ENCODE measurements at places on chromosomes 1 and 21. TPM values are rescaled to one million over a fixed set of nuclear protein-coding genes. Genes with fewer than 3 reads are reported as not detected.

GRCh38 chr1:32919811-32920733, 18.9 kb upstream of the TMEM54 start:
- H3K4me1 ChIP-seq = peaks cover 8% of the 10 kb centered on the region
- no peak for DNase-seq
- H3K27me3 ChIP-seq = peaks cover 41% of the 10 kb centered on the region
- no peak overlapping the region for H3K27ac ChIP-seq
- no peak overlapping the region for H3K4me3 ChIP-seq

CFAP298 gene
- total RNA-seq = 80.3 TPM

DNA sequence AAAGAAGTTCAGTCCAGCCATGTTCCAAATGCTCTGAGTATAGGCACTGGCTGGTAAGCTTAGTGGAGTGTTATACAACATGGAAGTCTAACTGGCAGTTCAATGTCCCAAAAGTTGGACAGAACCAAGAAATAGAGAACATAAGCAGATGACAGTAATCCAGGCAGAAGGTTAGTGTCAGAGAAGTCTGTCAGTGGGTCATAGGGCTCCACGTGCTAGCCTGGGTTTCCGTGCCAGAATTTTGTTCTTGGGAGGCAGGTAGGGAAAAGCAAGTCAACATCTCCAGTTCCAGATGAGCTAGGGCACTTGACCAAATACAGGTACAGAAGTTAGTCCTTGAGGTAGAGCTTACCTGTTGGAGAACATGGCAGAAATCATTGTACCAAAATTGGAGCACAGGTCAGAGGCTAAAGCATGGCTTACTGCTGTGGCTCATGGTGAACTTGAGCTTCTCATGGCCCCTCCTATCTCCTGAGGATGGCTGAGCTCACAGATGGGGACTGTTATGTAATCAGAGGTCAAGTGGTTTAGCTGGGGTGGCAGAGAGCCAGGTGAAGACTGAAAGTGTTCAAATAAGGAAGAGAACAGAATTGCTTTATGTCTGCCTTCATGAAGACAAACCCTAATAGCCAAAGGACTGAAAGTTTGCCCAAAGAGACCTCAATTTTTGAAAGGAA, 170.8 kb downstream of the NFIA start:
- 0 out of 2 replicates have a peak, but pooled peaks cover 2% of the 10 kb centered on the region for H3K36me3 ChIP-seq
- peaks cover 54% of the 10 kb centered on the region for H3K4me1 ChIP-seq
- H3K4me3 ChIP-seq = no peak overlapping the region
- H3K27me3 ChIP-seq = no peaks in the 10 kb centered on the region
- H3K27ac ChIP-seq = no peak overlapping the region

OLIG2 gene
- 0.60 TPM for total RNA-seq

DNA sequence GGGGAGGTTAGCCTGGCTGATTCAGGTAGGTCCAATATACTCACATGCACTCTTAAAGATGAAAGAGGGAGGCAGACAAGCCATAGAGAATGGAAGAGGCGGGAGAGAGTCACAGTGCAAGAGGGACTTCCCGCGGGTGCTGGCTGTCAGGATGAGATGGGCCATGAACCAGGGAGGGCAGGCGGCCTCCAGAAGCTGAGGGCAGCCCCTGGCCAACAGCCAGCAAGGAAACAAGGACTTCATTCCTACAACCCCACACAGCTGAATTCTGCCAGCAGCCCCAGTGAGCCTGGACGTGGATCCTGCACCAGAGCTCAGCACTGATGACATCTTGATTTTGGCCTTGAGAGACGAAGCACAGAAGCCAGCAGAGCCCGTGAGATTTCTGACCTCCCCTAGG, 15.1 kb upstream of the B3GALT5 start:
- H3K27me3 ChIP-seq = no peaks in the 10 kb centered on the region
- H3K4me3 ChIP-seq = no peak overlapping the region
- H3K27ac ChIP-seq = no peak overlapping the region
- H3K36me3 ChIP-seq = peaks cover 34% of the 10 kb centered on the region
- no peak for DNase-seq

DNA sequence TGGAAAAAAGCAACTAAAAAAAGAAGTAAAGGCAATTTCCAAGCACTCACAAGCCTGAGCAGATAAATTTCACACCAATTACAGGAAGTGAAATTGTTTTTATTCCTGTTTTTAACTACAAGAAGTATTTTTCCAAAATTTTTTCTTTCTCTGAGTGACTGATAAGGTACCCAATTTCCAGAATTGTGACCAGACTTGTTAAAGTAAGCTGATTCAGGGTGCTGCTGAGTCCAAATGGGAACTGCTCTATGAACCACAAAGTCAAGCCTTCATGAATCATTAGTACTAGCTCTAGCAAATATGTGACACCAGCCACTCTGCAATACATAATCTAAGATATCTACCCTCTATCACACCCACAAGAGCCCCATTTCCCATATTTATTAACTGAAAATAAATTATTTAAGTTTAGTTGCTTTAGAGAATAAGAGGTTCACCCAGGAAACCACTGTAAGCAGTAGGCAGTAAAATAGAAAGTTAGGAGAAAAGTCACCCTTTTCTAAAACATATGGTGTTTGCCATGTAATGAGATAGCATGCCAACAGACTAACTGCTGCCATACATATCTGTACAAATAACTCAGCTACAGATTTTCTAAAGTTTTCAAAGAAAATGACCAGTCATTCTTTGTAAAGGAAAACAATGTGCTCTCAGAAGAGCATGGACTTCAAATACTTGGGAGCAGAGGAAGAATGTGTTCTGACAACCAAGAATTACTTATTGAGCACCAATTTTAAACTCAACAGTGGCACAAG, 43.1 kb upstream of the TNFSF18 start:
- no peak overlapping the region for H3K27ac ChIP-seq
- no peaks in the 10 kb centered on the region for H3K27me3 ChIP-seq
- H3K4me3 ChIP-seq = no peak overlapping the region
- DNase-seq = no peak
- no peaks in the 10 kb centered on the region for H3K36me3 ChIP-seq
- H3K4me1 ChIP-seq = no peaks in the 10 kb centered on the region

PRAMEF27 gene
- total RNA-seq = not detected

DNA sequence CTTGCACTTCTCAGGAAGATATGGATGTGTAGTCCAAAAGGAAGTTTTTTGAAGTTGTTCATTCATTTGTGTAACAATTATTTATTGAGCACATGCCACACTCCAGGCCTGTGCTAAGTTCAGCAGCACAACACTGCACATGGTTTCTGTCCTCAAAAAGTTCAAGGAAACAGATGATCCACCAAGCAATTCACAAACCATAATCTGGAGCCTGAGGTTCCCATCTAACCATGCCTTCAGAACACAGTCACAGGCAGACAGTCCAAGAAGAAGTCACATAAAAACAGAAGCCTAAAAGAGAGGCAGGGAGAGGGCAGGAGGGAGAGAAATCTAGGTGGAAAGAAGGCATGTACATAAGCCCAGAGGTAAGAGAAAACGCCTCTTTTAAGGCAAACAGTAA, 1.9 kb downstream of the CD48 start:
- no peaks in the 10 kb centered on the region for H3K4me1 ChIP-seq
- no peak overlapping the region for H3K4me3 ChIP-seq
- no peaks in the 10 kb centered on the region for H3K27me3 ChIP-seq
- H3K27ac ChIP-seq = no peak overlapping the region
- DNase-seq = no peak
- H3K36me3 ChIP-seq = no peaks in the 10 kb centered on the region

DNA sequence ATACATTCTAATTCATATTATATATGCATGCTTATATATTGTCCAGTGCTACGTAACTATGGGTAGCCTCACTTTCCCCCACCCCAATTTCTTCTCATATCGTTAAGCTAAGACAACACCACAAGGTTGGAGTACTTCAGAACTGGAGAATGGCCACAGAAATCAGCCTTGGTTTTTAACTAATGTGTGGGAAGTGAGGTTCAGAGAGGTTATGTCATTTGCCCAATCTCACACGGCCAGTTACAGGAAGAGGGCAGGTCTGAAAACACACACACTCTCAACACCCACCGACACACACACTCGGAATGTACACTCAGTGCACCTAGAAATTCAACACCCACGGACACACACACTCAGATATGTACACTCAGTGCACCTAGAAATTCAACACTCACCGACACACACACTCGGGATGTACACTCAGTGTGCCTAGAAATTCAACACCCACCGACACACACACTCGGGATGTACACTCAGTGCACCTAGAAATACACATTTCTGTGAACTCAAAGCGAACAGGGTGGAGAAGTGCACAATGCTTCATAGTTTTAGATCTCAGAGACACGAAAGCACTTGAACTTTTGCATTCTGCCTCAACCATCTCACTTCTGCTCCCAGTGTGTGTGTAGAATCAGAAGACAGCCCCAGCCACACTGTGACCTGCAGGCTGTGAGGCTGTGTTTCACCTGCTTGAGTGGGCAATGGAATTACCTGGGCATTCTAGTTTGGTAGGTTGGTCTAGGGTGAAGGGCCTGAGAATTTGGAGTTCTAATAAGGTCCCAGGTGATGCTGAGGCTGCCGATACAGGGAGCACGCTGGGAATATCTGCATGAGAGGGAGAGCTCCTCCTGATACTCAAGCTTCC, 170.4 kb downstream of the CLIC6 start:
- no peak overlapping the region for H3K4me3 ChIP-seq
- DNase-seq = no peak
- peaks cover 44% of the 10 kb centered on the region for H3K4me1 ChIP-seq
- no peak overlapping the region for H3K27ac ChIP-seq
- H3K27me3 ChIP-seq = no peaks in the 10 kb centered on the region

- H3K27me3 ChIP-seq = no peaks in the 10 kb centered on the region
- H3K4me1 ChIP-seq = peaks cover 5% of the 10 kb centered on the region
- H3K36me3 ChIP-seq = no peaks in the 10 kb centered on the region
- no peak for DNase-seq
- no peak overlapping the region for H3K4me3 ChIP-seq
These were observed 19.3 kb downstream of the TTC39A start for GRCh38 chr1:51310871-51311613.

DNA sequence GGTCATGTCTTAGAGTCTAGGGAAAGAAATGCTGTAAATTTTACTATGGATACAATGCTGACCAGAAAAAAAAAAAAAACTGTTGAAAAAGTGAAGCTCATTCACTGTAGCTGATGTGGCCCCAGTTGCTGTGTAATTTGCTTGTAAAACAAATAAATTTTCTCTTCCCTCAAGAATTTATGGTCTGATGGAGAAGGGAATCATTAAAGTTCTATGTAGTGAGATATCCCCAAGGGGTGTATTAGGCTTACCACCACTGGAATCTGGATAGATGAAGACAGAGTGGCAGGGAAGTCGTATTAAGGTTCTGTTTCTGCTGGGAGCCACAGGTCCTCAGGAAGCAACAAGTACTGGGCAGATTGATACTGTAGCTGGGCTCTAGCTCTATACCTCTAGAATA, 860.0 kb downstream of the LTN1 start:
- no peak overlapping the region for H3K27ac ChIP-seq
- H3K4me3 ChIP-seq = no peak overlapping the region
- peaks cover 28% of the 10 kb centered on the region for H3K36me3 ChIP-seq

GABRD gene
- total RNA-seq = 1.8 TPM

DNA sequence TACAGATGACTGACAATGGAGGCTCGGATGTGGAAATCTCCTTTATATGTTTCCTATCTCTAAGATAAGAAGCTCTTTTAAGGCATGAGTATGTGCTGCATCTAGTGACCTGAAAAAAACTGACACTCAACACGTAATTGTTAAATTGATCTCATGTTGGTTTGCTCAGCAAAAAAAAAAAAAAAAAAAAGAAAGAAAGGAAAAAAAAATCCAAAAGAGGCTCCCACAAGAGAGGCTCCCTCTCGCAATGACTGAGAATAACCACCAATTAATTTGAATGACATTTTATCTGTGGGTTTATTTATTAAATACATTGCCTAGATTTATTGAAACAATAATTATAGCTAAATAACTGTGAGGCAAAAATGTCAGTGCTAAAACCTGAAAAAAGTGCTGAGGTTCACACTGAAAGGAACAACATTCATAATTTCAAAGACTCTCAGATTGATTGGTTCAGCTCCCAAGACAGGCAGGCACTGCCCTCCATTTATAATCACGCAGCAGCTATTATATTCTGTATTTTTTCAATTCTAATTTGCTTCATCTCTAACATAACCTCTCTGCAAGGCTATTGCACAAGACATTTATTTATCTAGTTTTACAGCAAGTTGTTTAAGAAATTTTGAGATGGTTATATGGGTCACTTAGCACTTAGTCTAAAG, 184.5 kb upstream of the TMPRSS15 start:
- H3K27ac ChIP-seq = no peak overlapping the region
- H3K36me3 ChIP-seq = no peaks in the 10 kb centered on the region
